Activated T-cell treated with anti-CD3 and anti-CD28 coated beads for 24 hours (primary cell): ENCODE measurements at places on chromosomes 3 and 15.

GRCh38 chr3:182117583-182117982 lies 405.9 kb downstream of the SOX2 start:
- DNase-seq: no peak

- no peak for DNase-seq
Observed at GRCh38 chr3:113404637-113405036, 36.7 kb downstream of the CFAP44 start.

- DNase-seq: no peak
Observed at GRCh38 chr3:196655496-196655895, 16.0 kb downstream of the NRROS start.

DNA sequence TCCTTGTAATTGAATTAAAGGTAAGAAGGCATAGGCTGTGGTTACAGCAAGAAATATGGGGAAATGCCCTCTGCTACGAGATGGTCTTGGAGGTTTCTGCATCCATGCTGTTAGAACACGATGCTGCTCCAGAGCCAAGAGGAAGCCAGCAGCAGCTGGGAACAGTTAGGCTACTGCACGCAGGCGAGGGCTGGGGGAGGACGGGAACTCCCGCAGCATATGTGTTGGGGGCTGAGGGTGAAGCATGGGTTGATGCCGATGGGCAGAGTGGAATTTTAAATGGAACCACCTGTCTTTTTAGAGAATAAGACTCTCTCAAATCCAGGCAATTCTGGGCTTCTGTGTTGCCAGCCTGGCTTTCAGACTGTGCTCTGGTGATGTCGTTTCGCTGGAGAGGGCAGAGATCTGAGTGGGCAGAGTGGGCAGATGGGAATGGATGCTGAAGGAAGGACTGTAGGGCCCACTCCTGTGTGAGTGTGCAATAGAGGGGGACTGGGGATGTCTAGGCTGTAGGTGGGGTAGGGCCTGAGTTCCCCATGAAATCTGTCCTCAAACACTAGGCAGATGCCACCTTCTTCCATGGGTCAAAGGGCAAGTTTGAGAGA lies 417.0 kb upstream of the TPM1 start:
- DNase-seq: no peak

DNA sequence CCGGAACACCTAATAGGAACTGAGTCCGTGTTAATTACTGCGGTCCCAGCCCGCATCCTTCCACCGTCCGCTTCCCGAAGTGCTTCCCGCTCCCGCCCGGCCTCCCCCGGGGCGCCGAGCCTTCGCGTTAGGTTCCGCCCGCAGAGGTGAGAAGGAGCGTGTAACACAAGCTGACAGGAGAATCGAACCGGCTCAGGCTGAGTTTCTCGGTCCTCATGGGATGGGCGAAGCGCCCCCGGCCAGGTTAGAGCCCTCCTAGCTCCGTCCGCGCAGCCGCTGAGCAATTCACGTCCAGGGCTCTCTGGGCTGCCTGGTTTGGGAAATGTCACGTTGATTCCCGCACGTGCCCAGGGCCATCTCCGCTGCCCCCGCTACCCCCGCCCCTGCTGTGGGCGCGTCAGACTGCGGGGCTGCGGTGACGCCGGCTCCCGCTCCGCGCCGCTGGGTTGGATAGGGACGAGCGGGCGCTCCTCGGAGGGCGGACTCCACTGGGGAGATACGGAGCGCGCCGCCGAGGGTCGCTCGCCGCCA lies 954 bp downstream of the CLDN11 start:
- DNase-seq: no peak

- DNase-seq: no peak
Observed at GRCh38 chr3:176159796-176160195, 1037.5 kb downstream of the TBL1XR1 start.

DNA sequence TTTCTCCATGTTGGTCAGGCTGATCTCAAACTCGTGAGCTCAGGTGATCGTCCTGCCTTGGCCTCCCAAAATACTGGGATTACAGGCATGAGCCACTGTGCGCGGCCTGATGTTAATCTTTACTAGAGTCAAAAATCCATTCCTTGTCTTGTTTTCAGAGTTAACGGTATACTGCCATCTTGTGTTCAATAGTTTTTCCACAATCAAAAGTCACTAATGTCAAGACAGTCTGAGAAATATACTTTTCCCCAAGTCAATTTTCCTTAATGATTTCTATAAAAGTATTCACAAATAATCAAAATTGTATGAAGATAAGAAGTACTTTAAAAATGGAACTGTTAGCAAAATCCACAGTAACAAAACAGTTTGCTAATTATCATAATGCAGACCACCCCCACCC lies 8.5 kb downstream of the CRBN start:
- DNase-seq: no peak

DNA sequence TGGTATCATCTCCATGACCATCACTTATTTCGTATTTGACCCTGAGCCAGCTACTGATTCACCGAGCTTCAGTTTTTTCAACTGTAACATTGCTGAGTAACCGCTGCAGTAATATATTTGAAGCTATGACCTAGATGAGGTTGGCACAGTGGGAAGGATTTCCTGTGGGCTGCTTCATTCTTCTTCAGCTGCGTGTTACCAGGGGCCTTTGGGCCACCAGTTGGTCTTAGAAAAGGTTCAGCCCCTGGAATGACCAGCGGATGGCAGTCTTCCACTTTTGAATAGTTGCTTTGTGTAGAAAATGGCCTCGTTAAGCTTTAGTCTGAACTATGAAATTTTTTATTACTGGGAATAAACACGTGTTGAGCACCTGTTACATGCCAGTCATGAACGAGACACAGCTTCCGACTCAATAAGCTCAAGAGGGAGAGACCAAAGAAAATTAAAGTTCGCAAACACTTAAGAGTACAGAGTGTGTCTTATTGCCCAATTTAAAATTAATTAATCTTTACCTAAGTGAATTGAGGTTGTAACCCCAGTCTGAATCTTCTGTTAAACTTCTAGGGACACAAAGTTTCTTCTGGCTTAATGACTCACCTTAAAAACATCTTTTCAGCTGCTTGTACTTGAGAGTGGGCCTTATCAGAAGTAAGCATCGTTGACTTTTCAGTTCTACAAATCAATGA lies 57.6 kb upstream of the NR2E3 start:
- DNase-seq: no peak

DNA sequence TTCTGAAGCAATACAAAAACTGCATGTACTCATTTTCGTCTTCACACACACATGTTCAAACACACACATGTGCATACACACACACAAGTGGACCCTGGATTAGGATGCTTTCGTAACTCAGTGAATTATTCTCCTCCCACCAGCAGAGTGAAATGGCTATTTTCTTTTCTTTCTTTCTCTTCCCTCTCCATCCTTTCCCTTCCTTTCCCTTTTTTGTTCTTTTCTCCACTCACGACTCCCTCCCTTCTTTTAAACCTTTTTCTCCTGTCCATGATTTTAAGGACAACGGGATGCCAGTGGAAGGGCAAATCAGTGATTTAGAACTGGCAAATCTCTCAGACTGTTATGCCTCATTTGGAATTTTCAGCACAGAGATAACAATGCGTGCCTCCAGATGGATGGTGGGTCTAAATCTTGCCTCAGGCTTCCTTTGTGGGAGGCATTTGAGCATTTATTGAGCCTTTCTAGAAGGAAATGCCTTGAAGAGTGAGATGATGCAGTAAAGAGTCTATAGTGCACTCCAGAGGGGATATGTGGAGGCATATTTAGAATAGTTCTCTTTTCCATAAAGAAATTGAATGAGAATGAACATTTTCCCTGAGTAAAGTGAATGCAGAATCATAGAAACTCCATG lies 130.4 kb upstream of the SLC7A14 start:
- DNase-seq: no peak

GRCh38 chr15:29731865-29732264 lies 90.4 kb downstream of the TJP1 start:
- no peak for DNase-seq

GRCh38 chr3:73041537-73041936 lies 19.9 kb upstream of the EBLN2 start:
- no peak for DNase-seq

GRCh38 chr3:1103525-1103924 lies 10.7 kb downstream of the CNTN6 start:
- no peak for DNase-seq
